Psoas muscle (tissue), 8 donors: ENCODE measurements at places on chromosomes 3 and 15. TPM values are rescaled to one million over a fixed set of nuclear protein-coding genes. Genes with fewer than 3 reads are reported as not detected.

Gene UBP1
- 26.6 TPM for total RNA-seq

Gene FOXB1
- not detected for total RNA-seq

Gene IL17RB
- total RNA-seq: 0.46 TPM

Gene CHRNB4
- not detected for total RNA-seq

Gene ROBO2
- 0.19 TPM for total RNA-seq

Gene SLC41A3
- 43.6 TPM for total RNA-seq

Gene CCR2
- total RNA-seq: 0.41 TPM

Gene PLA2G4D
- not detected for total RNA-seq

- no peak for DNase-seq
Measured at GRCh38 chr3:183381179-183381578, 47.2 kb downstream of the MCF2L2 start.

DNA sequence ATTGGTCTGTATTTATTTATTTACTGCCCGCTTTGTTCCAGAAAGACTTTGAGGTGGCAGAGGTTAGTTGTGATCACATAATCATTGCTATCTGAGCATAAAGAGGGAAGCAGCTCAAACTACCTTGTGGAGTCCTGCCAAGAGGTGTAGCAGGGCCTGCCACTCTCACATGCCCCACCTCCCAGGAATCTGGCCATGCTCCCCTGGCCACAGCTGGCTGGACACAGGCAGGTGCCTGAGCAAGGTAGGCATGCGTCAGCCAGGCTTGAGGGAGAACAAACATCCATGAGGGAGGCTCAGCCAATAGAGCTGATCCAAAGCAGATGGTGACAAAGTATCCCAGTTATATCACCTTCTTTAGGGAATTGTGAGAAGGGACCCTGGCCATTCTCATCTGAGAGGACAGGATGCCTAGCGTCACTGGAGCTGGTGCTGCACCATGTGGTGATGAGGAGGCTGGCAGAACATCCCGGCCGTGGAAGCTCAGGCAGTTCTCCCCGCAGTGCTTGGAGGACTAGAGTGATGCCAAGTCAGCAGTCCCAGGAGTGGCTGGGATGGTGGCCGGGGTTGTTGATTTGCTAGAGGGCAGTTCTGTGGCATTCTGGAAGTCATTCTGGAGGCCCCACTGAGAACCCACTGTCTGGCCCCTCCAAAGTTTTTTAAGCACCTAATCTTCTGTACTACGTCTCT lies 6.8 kb upstream of the POLG start:
- DNase-seq: no peak

GRCh38 chr3:95464346-95464745 lies 1350.0 kb upstream of the EPHA6 start:
- DNase-seq: no peak

GRCh38 chr3:131388490-131388799 lies 6.9 kb downstream of the NUDT16 start:
- DNase-seq: no peak

DNA sequence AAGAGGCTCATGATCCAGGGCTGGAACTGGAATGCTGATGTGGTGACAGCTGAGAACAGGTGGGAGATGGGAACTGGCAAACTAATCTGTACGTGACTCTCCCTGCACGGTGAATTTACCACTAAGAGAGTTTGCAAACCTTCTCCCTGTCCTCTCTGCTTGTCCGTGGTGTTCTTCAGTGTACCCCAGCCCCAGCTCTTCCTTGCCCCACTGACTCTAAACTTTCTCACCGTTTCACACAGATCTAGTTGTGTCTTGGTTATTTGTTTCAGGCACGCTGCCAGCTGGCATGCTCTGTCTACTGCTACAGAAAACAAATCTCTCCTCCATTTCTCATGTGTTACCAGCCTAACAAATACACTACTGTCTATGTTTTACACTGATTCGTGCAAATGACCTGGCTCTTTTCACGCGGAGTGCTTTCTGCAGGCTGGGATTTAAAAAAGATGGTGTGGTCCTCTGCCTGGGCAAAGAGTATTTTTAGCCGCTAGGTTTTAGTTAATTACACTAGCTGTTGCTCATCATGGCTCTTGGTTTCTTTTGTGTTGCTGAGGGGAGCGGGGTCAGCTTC lies 192.7 kb upstream of the LRIG1 start:
- DNase-seq: peak; percentile 68

- no peak for DNase-seq
Measured at GRCh38 chr3:182179631-182180030, 467.9 kb downstream of the SOX2 start.

GRCh38 chr3:16449369-16449768 lies 64.1 kb downstream of the RFTN1 start:
- DNase-seq: no peak

- DNase-seq: peak; percentile 21
Measured at GRCh38 chr3:100875239-100875638, 118.0 kb downstream of the ABI3BP start.

DNA sequence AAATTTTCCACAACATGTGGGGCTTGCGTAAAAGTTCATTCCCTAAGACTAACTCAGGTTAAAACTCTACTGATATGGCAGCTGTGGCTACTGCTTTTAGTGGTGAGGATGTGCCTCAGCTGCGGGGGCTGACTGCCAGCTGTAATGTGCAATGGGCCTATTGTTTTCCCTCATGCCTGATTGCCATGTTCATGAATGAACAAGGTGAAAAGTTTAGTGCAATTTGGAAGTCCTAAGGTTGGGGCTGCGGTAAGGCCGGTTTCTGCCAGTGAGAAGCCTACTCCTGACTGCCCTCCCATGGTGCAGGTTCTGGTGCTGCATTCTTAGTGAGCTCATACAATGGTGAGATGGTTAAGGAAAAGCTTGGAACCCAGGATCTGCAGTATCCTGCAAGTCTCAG lies 10.9 kb upstream of the ALDH1L1 start:
- DNase-seq: no peak

DNA sequence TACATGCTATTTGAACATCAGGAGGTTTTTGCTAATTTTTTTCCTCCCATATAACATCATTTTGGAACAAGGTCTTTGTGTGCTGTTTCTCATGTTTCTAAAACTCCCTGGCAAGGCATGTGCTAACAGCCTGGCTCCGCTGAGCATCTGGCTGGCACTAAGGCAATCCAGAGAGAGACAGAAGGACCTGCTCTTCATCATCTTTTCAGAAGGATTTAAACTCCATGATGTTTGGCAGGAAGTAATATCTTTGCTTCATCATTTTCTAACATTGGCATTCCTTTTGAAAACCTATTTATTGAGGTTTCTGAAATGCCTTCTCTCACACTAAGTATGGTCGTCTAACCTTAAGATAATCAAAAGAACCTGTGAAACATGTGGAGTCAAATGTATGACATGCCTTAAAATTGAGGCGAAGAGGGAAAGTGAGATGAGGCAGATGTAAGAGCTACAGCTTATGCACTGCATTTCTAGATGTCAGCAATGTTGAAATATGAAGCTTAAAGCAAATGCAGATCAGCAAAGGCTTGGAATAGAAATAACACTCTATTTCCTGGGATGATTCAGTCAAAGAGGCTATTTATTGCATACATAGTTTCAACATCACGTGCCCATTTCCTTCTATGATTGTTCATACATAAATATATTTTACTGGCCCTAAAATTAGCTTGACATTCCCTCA lies 592.0 kb downstream of the ZNF385D start:
- DNase-seq: no peak

DNA sequence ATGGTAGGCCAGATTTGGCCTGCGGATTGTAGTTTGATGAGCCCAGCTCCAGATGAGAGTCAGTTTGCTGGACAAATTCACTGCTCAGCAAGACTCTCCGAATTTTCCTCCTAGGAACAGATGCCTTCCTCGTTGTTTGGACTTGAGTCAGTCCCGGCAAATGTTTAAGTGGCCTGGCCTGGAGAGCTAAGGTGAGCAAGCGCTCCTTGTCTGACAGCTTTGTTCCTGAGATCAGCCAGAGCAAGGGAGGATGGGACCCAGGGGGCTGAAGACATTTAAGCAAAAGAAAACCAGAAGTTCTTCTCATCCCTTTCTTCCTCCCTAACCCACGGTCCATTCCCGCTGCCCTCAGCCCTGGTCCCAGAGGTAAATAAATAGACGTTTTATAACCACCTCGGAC lies 40.3 kb downstream of the POLR2M start:
- no peak for DNase-seq

DNA sequence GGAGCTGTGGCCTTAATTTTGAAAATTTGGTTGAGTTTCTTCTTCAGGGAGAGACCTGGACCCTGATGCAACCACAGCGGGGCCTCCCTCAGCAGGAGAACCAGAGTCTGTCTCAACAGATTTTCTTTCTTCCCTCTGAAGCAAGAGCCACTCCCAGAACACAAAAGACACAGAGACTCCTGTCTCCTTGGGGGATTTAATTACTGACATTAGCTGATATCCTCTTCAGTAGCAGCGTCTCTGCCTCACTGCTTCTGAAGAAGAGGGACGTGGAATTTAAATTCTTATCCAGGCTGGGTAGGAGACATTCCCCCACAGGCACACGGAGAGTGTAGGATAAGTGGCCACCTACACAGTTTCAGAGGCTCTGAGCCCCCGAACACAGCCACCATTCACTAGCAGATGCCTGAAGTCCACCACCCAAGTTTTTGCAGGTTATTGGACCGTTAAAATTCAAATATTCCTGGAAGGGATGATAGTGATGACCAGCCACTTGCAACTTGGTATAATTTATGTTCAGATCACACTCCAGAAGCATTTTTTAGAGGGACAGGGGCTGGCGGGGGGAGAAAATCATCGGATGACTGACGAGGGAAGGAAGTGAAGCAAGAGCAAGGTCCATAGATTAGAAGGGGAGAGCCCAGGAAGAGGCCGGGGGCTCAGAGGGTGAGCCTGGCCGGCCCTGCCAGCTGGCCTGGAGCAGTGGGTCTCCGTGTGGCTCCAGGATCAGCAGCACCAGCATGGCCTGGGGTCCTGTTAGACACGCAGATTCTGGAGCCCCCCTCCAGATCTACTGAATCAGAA lies 109.7 kb downstream of the BDH1 start:
- DNase-seq: no peak

DNA sequence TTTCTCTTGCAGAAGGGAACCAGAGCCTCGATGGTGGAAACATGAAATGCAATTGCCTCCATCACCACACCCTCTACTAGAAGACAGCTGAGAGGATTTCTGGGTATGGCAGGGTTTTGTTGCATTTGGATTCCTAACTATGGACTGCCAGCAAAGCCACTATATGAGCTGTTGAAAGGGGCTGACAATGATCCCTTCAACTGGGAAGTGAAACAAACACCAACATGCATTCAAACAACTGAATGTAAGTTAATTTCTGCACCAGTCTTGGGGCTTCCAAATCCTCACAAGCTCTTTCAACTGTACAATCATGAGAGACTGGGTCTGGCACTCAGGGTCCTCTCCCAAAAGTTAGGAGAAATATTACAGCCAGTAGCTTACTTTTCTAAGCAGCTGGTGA lies 116.7 kb upstream of the PLCL2 start:
- no peak for DNase-seq

GRCh38 chr15:30794388-30794787 lies 109.3 kb upstream of the FAN1 start:
- no peak for DNase-seq

GRCh38 chr3:19539518-19540392 lies 391.4 kb downstream of the KCNH8 start:
- DNase-seq: no peak

- no peak for DNase-seq
Measured at GRCh38 chr3:191358929-191359328, 28.6 kb upstream of the UTS2B start.
